ENCODE measurements at places on chromosomes 11 and 22. TPM values are rescaled to one million over a fixed set of nuclear protein-coding genes. Genes with fewer than 3 reads are reported as not detected.

C22orf42 gene
- not detected for polyA plus RNA-seq

HOATZ gene
- polyA plus RNA-seq, result not detected

PRR5 gene
- polyA plus RNA-seq, result 36.5 TPM

HTR3B gene
- not detected for polyA plus RNA-seq

SLC22A25 gene
- polyA plus RNA-seq, result 0.14 TPM

MAP6 gene
- polyA plus RNA-seq, result 2.7 TPM

DRD4 gene
- polyA plus RNA-seq, result 0.75 TPM

Data from cardiac muscle cell (in vitro differentiated cells and primary cell).